H54 (cell line): ENCODE measurements at places on chromosomes 2 and 18.

DNA sequence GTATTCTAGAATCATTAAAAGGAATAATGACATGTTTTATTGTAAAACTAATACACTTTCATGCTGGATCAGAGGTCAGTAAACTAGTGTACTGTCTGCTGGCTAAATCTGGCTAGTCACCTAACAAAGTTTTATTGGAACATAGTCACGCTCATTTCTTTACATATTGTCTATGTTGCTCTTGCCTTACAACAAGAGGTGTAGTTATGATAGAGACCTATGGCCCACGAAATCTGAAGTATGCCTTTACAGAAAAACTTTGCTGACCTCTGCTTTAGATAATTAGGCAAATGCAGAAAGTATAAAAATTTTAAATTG lies 29.9 kb upstream of the SCYGR2 start:
- DNase-seq, result no peak

DNA sequence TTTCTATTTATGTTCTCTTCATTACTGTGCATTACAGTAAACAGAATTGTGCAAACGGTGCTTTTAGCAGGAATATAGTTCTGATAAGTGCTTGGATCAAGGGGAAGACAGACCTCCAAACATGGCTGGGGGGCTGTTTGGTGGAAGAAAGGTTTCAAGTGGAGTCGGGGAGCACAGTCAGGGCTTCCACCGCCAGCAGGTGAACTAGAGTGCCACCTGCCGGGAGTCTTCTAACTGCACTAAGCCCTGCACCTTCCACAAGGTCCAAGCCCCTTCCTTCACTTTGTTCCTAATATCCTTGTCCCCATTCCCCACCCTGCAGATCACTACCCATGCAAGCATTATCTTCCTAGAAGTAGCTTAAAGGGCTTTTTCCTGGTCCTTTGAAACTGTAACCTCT lies 11.1 kb downstream of the ONECUT2 start:
- no peak for DNase-seq

GRCh38 chr2:218963601-218964000 lies 4.1 kb downstream of the CDK5R2 start:
- DNase-seq, result no peak

DNA sequence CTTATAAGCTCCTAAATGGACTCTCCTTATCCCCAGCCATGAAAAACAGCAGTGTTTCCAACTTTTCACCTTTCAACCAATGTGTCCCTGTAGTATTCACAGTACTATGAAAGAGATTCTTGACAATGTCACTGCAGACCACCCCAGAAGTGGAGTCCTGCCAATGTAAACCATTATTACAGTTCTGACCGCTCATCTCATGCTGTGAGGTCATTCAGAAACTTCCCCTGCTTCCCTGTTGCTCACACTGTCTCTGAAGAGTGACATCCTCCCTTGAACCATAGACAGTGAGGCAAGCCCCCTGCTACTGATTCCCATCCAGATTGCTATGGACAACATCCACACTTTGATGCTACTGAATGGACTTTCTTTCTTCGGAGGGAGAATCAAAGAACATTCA lies 1523.7 kb upstream of the ACVR2A start:
- DNase-seq, result no peak

DNA sequence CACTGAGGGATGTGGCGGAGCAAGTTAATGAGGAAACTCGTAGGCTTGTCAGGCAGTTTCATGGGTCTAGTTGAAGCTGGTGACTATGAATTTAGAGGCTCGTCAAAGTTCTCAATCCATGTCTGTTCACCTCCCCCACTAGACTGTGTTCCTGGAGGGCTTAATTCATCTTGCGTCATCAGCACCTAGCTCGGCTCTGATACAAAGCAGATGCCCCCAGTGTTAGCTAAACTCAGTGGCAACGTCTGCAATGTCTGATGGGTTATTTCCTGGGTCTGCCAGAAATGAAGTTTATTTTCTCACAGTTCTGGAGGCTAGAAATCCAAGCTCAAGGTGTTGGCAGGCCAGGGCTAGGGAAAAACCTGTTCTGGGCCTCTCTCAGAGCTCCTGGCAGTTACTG lies 140.6 kb downstream of the PID1 start:
- no peak for DNase-seq

DNA sequence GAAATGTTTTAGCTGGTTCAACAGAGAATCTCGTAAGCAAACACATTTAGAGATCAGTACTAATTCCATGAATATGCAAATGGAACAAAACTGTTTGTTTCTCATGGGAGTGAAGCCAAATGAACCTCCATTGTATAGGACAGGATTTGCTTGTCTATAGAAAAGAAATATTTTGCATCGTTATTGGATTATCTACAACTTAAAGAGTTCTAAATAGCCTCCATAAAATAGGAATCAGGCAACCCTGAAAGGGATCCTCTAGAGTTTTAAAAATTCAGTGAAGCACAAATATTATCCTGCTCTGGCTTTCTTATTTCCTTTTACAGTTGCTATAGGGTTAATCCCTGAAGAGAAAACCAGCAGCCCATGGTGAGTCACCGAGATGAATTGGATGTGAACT lies 378.4 kb upstream of the NRXN1 start:
- no peak for DNase-seq

DNA sequence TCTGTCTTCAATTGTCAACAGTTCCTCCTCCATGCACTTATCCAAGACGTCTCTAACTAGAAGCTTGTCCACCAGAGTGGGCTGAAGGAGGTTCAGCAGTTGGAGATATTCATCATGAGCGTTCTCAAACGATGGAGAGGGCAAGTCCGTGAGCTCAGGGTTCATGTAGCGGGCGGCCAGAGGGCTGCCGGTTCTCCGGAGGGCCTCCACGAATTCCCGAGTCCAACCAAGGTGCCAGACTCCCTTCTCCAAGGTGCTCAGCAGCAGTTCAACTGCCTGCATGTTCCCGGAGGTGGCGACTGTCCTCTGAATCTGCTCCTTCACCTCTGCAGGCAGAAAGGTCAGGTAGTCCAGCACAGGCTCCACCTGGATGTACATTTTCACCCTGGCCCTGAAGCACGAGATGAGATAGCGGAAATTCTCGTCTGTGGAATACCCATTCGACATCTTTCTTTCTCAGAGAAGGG lies 590 bp downstream of the IFIH1 start:
- peak; percentile 15 for DNase-seq

GRCh38 chr2:128510701-128511397 lies 192.2 kb upstream of the HS6ST1 start:
- no peak for DNase-seq

- no peak for DNase-seq
Measured at GRCh38 chr2:238235856-238236255, 4.0 kb downstream of the HES6 start.

DNA sequence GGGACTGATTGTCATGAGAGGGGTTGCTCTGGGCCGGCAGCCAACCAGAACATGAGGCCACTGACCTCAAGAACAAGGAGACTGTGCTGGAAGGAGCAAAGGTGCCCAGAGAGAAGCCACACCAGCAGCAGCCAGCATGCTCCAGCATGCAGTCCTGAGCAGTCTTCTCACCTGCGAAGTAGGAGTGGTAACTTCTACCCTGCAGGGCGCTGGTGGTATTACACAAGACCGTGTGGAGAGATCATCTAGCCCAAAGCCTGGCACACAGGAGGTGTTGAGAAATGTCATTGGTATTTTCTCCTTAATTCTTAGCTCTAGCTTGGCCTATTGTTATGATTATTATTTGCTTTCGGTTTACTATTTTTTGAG lies 132.7 kb downstream of the TSN start:
- DNase-seq, result peak; percentile 30

GRCh38 chr2:128597121-128597762 lies 278.6 kb upstream of the HS6ST1 start:
- no peak for DNase-seq

DNA sequence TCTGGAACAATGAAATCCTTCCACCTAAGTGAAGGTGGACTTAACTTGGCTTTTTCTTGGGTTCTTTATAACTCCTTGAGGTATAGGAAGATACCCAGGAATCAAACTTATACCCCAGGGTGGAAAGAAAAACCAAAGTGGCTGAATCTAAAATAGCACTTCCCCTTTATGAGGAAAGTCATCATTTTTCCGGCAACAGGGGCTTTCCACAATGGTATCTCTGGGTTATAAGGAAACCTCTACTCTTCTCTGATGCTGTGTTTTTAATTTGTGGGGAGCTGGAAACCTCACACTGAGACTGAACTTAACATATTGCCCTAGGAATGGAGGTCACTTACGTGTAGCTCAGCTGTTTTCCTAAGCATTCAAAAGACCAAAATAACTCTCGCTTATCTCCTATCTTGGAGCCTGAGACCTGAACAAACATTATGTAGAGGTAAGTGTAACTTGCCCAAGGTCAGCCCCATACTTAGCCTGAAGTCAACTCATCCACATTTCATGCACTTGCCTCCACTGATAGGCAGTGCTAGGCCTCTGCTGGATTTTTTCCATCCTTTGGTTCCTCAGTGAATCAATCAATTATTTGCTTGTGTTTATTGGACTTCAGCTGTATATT lies 117.9 kb downstream of the SETBP1 start:
- no peak for DNase-seq

DNA sequence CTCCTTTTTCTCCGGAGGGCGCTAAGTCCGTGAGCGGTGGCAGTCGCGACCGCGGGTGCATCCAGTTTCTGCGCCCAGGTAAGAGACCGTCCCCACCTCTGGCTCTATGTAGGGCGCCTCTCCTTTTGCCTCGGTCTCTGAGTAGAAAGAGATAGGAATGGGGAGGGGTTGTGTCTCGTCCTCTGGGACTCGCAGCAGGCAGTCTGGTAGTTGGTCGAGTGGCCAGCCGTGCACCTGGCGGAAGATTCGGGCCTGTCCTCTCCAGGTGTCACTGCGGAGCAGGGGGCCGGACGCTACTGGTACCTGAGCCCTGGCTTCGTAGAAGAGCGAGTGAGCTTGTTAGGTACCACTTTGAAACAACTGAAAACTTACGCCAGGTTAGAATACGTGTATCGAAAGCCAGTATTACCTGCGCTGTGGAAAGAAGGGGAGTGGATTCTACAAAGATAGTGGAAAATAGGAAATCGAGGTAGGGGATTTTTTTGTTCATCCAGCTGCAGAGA lies 403 bp downstream of the MAP2 start:
- no peak for DNase-seq

DNA sequence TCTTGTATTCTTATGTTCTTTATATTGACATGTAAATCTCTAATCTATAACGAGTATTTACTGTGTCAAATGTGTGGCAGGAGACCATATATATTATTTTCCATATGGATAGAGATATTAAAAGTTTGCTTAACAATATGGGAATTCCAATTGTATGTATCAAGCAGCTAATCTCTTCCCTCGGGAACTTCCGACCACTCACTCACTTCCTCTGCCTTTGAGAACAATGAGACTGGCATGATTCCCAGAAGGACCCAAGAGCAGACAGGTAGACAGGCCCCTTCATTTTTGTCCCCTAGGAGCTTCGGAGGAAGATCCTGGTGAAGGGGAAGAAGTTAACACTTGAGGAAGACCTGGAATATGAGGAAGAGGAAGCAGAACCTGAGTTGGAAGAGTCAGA lies 24.1 kb downstream of the PLCD4 start:
- no peak for DNase-seq
